ENCODE measurements at places on chromosomes 12 and 14.

DNA sequence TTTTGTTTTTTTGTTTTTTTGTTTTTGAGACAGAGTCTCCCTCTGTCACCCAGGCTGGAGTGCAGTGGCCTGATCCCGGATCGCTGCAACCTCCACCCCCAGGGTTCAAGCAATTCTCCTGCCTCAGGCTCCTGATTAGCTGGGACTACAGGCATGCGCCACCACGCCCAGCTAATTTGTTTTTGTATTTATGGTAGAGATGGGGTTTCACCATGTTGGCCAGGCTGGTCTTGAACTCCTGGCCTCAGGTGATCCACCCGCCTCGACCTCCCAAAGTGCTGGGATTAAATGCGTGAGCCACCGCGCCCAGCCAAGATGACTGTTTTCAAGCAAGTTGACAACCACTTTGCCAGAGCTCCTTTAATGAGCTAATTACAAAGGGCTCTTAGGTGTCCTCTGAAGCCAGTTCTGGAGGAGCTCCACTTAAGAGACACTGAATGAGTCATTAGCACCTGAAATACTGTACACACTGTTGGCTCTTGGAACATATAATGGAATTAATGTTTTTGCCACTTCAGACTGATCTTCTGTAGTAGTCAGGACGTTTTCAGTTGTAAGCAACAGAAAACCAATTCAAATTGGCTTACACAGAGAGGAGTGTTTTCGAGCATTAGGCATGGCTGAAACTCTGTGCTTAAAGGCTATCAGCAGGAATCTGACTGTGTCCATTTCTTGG lies 55.4 kb upstream of the MED13L start:
- DNase-seq = no peak

DNA sequence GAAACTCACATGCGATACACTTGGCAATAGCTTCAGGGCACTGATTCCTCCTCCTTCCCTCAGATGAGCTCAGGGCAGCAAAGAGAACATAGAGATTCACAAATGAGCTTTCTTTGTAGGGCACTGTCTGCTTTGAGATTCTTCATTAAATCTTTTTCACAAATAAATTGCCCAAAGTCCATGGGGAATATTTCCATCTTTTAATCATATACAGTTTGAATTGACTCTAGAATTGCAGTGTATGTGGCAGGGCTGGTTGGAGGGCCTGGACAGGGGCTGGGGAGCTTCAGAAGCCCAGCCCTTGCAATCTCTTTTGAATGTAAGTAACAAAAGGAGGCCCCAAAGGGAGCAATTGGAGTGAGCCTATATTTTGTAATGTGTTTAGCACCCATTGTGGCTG lies 197.5 kb downstream of the NOVA1 start:
- no peak for DNase-seq

DNA sequence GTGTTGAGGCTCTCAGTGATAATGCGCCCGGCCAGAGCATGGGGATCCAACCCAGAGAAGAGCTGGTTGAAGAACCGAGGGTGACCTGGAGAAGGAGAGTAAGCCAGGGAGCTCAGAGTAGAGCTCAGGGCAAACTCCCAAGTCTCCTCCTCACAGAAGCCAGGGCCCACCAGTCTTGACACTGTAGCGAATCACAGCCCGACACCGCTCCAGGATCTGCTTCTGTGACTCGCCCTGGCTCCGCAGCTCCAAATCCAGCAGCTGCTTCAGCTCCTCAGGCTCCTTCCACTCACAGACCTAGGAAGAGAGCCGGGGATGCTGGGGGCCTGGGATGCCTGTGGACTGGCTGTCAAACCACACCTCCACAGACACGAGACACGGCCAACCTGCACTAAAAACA lies 8.2 kb upstream of the ZNF740 start:
- DNase-seq = no peak

- no peak for DNase-seq
These were observed 172.2 kb upstream of the ATP2B1 start for GRCh38 chr12:89880690-89881350.

GRCh38 chr12:94987076-94987669 lies 16.3 kb downstream of the NDUFA12 start:
- no peak for DNase-seq

DNA sequence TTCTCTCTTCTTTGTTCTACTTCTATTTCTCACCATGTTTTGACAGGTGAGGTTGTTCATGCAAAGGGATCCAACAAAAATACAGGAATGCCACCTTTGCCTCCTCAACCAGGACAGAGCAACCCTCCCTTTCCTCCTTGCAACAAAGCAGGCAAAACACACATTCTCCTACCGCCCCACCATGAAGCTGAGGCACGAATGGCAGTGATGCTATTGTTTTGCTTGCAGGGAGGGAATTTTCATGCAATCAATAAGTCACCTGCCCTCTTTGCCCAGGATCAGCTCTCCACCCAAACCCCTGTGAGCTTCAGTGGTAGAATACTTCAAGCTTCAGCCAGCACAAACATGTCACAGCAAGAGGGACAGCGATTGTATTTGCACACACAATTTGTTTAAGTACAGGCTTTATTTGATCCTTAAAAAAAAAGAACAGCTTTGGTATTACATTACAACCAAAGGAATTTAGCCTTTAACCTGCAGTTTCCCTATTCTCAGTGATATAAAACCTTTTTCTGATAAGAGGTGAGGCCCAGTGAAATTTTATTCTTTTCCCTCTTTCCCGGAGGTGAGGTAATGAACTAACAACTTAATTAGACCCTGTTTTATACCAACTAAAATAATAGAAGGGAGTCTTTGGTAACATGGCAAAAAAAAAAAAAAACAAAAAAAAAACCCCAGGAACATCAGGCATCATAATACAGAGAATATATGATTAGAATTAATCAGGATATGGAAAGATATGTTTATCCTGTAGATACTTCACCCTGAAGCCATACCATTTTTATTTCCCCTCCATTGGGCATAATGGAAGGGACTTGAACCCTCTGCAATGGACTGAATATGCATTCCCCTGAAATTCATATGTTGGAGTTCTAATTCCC lies 87.0 kb upstream of the EEA1 start:
- DNase-seq = no peak

Measured in cortex of kidney (tissue), 1 donor.